ENCODE measurements at places on chromosomes 7 and 10.
A peak's percentile ranks its signal among the peaks of the same experiment; 100 is the strongest.

DNA sequence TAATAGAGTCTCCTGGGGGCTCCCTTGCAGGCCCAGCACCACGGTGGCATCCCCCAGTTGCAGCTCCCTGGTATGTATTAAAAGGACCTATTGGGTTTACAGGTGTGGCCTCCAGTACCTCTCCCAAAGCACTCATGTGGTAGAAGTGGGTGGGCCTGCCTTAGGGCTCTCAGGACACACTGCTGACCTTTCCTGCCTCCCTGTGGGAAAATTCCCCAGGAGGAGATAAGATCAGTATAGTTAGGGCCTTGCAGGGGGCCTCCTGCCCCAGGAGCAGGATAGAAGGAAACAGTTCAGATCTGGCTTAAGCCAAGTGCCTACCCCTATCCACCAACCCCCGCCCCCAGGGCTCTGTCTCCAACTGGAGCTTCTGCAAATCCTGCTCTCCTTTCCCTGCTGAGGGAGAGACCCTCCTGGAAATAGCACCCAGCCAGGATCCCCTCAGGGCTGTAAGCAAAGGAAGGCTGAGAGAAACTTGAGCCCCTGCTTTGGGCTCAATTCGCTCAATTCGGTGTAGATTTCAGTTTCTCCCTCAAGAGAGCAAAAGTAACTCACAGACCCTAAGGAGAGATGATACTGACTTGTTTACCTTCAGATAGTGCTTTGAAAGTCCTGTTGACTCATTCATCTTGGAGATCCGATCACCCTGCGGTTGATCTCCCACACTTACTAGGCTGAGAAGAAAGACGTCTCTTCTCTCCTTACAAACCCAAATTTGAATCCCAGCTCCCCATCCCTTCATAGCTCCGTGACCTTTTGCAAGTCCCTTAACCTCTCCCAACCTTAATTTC is 130.6 kb downstream of the WDR11 start:
- ATAC-seq = no peak

DNA sequence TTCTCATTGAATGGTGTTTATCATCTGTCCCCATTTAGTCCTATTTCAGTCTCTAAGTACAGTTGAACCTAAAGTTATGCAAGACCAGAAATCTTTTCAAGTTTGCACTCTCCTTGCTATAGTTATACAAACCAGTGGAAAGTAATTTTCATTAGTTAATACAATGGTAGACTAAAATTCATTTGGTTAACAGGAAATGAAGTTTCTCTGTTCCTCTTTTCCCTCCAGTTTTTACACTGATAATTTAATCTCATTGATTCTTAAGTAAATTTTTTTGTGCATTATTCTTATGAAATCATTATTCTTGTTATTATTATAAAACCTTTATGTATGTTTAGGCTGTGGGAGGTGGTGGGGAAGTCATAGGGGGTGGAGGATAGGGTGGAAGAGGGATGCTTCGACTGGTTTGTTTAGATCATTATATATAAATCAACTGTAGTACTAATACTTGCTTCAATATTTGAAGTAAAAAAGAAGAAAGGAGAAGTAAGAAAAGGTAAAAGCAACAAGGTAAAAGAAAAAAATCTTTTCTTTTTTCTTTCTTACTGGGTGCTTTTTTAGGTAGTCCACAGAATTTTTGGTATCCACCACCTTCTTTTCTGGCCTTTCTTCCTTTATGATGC is 104.1 kb downstream of the GPR85 start:
- peak; percentile 79 for ATAC-seq

DNA sequence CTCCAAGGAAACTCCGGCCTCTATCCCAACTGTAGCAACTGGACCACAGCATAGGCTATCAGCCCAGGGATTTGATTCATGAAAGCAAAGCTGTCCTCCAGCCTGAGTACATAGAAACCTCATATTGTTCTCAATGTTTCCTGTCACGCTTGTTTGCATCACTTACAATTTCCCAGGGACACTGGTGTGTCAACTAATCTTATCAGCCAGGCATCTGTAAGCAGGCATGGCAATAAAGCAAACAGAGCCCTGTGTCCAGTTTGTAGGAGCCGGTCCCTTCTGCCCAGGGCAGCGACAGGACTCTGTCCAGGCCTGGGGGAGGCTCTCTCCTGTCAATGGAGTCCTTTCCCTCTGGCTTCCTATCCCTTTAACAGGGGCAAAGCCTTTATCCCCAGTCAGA is 23.0 kb upstream of the CDHR3 start:
- no peak for ATAC-seq

GRCh38 chr10:3287572-3288445 is 115.2 kb upstream of the PITRM1 start:
- peak; percentile 53 for ATAC-seq

- ATAC-seq = no peak
Observed at GRCh38 chr10:80155696-80156215, 23.2 kb downstream of the PLAC9 start.

GRCh38 chr10:64070241-64070640 is 549.0 kb downstream of the REEP3 start:
- no peak for ATAC-seq

GRCh38 chr10:7243873-7244272 is 167.0 kb downstream of the SFMBT2 start:
- ATAC-seq = peak; percentile 70

GRCh38 chr10:29496341-29497162 is 138.2 kb downstream of the SVIL start:
- ATAC-seq = peak; percentile 71

- ATAC-seq = peak; percentile 1
Observed at GRCh38 chr7:17299483-17299991, 1.1 kb downstream of the AHR start.

DNA sequence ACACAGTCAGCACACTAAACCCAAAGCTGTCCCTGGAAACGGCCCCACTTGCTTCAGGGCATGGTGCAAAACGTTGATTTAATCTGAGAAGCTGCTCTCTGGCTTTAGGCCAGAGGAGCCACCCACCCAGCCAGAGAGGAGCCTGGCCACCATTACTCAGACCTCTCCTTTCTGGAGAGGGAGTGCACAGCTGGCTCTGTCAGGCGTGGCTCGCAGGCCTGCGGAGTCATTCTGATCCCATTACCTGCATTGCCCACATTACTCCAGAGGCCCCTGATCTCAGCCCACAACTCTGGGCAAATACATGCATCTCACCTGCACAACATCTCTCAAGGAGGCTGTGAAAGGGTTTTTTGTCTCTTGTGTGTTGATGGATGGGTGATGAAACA is 370.0 kb upstream of the IGFBP3 start:
- ATAC-seq = peak; percentile 39
